Activated CD8-positive, alpha-beta memory T cell treated with anti-CD3 and anti-CD28 coated beads, Interleukin-2, amount 50 U/mL, for 4 hours (primary cell): ENCODE measurements at places on chromosomes 1 and 21.

GRCh38 chr1:52191395-52191965 lies 49.6 kb downstream of the ZFYVE9 start:
- DNase-seq, result no peak

DNA sequence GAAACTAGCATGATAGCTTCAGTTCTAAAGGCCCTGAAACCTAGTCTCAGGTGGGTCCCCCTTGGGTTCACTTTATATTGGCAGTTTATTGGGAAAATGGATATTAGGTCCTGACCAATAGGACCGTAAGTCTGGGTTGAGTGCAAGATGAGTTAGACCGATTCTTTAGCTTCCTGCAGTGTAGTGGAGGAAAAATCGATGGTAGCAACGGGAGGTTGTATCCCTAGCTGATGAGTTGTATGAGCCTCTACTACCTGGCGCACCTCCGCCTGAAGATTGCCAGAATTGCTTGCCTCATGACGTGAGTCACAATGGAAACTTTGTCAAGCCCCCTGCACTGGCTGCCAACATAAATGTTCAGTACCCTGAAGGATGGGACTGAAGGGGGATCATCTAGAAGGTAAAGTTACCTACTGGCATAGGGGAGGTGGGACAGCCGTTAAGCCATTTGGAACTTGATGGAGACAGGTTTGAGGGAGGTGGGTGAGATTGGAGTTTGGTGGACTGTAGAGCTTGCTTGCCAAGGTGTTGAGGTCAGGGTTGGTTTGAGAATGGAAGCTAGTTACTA lies 3.9 kb downstream of the RCC1 start:
- peak; percentile 59 for DNase-seq

- no peak for DNase-seq
Measured at GRCh38 chr1:218957971-218958370, 215.7 kb upstream of the LYPLAL1 start.

DNA sequence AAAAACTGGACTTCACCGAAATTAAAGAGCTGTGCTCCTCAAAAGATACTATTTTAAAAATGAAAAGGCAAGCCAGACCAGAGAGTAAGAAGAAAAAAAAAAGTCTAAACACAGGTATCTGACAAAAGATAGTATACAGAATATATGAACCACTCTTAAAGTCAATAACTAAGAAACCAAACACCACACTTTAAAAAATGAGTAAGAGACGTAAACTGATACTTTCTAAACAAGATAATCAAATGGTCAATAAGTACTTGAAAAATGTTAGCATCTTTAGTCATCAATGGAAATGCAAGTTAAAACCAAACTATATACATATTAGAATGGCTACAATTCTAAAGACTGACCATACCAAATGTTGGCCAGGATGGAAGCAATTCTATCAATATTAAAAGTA lies 77.6 kb downstream of the EVI5 start:
- no peak for DNase-seq

DNA sequence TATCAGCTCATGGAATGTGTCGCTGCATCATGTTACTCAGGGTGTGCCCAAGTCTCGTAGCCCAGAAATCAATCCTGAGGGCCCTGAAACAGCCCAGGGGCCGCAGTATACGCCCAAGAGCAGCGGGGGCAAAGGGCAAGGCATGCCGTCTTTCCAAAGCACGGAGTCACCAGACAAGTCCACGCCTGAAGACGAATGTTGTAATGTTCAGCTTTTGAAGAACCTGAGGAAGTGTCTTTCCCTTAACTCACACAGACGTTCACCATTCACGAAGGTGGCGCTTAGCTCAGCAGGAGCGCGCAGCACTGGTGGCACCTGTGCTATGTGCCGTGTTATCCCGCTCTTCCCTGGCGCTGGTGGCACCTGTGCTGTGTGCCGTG lies 18.8 kb upstream of the PWP2 start:
- no peak for DNase-seq

DNA sequence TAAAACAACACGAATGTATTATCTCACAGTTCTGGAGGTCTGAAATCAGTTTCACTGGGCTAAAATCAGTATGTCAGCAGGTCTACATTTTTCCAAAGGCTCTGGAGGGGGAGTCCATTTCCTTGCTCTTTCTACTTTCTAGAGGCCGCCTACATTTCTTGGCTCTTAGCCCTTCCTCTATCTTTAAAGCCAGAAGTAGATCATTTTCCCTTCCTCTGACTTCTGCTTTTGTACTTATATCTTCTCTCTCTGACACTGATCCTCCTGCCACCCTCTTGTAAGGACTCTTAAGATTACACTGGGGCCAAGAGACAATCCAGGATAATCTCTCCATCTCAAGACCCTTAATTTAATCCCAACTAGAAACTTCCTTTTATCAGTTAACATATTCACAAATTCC lies 41.4 kb downstream of the MSH4 start:
- DNase-seq, result no peak

DNA sequence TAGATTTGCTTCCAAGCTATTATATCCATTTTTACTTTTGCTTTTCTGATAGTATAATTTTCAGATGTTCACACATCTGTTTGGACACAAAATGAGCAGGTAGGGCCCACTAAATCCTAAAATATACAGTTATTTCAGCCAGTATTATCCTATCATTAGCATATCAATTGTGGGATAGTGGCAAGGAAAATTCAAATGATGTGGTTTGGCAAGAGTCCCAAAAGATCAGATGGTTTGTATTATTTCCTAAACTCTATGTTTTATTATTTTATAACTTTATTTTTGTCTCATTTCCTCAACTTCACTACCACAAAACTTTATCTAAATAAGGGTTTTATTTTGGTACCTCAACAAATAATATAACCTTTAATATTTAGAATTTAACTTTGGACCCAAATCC lies 1659.6 kb downstream of the NCAM2 start:
- no peak for DNase-seq
